Activated T-helper 2 cell treated with anti-CD3 and anti-CD28 coated beads, Interferon-gamma antibody, Interleukin-2, Interleukin-4, amounts not matched to agents 10 μg/mL and 5 μg/mL and 100 μg/mL, durations not matched to agents 14 hours and 24 hours and 36 hours (primary cell): ENCODE measurements at places on chromosomes 7 and 10. TPM values are rescaled to one million over a fixed set of nuclear protein-coding genes. Genes with fewer than 3 reads are reported as not detected.

- H3K27ac ChIP-seq: no peak overlapping the region
- no peak overlapping the region for H3K4me3 ChIP-seq
- no peak for DNase-seq
- no peaks in the 10 kb centered on the region for H3K36me3 ChIP-seq
Measured at GRCh38 chr7:69620063-69620462, 21.8 kb downstream of the AUTS2 start.

Gene CCDC7
- 12.2 and 14.0 TPM in 2 replicates for total RNA-seq

DNA sequence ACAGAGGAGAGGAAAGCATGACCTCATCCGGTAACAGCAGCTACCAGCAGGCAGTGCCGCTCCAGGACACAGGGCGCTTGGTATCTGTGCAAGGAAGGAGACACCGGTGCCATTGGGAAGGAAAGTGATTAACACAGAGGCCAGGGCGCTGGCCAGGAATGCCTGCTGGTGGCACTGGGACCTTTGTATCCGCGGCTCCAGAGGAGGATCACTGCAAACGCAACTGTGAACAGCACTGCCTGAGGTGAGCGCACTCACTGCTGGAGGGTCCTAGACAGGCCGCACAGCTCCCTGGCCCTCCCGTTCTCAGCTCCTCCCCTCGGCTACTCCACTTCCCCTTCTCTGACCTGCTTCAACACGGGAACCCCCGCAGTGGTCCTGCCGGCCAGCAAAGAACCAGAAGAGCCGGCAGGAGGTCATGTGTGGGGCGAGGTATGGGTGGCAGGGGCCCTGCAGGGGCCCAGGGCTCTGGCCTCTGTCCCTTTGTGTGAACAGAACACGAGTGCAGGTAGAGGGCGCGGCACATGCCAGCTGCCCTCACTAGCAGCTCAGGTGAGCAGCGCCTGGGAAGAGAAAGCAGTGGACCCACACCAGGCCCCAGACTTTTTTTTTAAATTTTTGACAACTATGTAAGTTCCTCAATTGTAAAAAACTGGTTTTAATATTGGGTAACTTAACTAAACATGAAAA, 107.6 kb downstream of the VIPR2 start:
- H3K4me1 ChIP-seq: peaks cover 6% of the 10 kb centered on the region
- DNase-seq: no peak
- no peak overlapping the region for H3K4me3 ChIP-seq
- H3K36me3 ChIP-seq: peaks cover 3% of the 10 kb centered on the region
- H3K27ac ChIP-seq: no peak overlapping the region

DNA sequence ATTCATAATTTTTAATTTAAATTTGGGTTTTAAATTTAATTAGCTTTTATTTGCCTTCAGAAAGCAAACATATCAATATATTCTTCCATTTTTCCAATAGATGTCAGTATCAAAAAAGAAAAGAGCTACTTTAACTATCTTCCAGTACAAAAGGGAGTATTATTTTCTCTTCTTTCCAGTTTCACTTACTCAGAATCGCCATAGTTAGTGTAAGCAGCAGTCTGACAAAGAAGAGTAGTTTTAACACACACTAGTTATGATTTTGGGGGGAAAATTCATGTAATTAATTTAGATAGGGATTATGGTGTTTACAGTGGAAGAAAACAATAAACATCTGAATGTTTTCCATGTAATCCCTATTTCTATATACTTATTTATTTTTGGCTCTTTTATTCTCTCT, 272.6 kb upstream of the DGKB start:
- H3K27ac ChIP-seq: no peak overlapping the region
- H3K36me3 ChIP-seq: no peaks in the 10 kb centered on the region
- H3K4me3 ChIP-seq: no peak overlapping the region
- DNase-seq: no peak

Gene PVRIG
- 18.7 and 21.7 TPM in 2 replicates for total RNA-seq

DNA sequence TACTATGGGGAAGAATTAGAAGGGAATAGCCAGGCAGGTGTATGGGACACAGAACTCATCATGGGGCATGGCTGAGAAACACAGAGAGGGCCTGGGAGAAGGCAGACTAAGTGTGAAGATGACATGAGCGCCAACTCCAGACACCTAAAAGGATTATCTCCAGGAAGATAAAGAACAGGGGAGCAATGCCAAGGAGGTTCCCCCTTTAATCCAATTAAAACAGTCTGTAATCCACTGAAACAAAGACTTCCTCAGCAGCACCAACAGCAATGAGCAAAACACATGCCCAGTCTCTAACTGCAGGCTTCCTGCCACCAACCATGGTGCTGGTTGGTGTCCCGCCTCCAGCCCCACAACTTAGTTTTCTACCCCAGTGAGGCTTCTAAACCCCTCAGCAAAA, 108.9 kb downstream of the GRID1 start:
- DNase-seq: no peak
- no peaks in the 10 kb centered on the region for H3K36me3 ChIP-seq
- H3K27me3 ChIP-seq: peaks cover 5% of the 10 kb centered on the region

Gene CPA1
- total RNA-seq: not detected in 2 replicates

Gene ALDH18A1
- total RNA-seq: 121 and 127 TPM in 2 replicates

GRCh38 chr7:51307651-51308210, 8.9 kb downstream of the COBL start:
- H3K27me3 ChIP-seq: peaks cover 6% of the 10 kb centered on the region
- H3K27ac ChIP-seq: no peak overlapping the region
- H3K4me3 ChIP-seq: no peak overlapping the region
- no peak for DNase-seq
- no peaks in the 10 kb centered on the region for H3K4me1 ChIP-seq

- no peak overlapping the region for H3K27ac ChIP-seq
- H3K4me3 ChIP-seq: no peak overlapping the region
- no peaks in the 10 kb centered on the region for H3K27me3 ChIP-seq
Measured at GRCh38 chr7:46932306-46932675, 649.6 kb downstream of the TNS3 start.

Gene SHTN1
- total RNA-seq: not detected in 2 replicates

DNA sequence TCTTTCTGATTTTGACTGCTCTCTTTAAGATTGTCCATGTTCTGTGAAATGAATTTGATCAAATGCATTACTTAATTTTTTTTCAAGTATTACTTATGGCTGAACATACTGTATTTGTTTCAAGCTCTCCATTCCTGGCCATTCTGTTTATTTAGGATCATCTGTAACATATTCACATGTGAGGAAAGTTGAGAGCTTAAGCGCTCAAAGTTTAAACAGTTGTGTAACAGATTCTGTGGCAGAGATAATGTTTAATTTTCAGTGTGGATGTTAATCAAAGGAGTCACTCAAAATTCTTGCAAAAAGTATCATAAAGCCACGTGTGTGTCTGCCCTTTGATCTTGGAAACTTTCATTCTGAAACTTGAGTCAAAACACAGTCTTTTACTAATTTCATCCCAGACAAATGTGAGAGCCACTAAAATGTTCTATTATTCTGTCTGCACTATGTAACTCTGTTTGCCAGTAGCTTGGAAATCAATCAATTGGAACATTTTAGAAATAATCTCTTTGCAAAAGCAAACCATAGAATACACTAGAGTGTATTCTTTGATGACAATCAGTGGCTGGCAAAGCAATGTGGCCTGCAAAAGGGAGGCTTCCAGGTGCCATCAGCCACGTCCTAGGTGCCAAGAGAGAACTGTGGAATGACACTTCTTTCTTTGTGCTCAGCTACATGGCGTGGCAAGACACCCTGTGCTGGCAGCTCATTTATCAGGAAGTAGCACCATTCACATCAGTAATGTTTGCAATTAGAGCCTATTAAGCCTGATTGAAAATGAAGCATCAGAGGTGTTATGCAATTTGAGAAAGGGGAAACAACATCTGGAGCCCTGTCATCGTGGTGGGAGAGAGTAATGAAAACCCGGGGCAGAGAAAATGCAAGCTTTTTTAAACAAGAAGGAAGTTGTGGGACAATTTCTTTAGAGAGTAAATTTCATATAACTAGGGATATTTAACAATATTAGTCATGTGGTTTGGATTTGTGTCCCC, 40.9 kb downstream of the ARL5B start:
- no peak overlapping the region for H3K4me3 ChIP-seq
- H3K27ac ChIP-seq: no peak overlapping the region
- DNase-seq: no peak
- no peaks in the 10 kb centered on the region for H3K36me3 ChIP-seq
- H3K4me1 ChIP-seq: peaks cover 7% of the 10 kb centered on the region

Gene TMEM236
- 0.07 TPM in 1 of 2 replicates, not detected in the other for total RNA-seq

DNA sequence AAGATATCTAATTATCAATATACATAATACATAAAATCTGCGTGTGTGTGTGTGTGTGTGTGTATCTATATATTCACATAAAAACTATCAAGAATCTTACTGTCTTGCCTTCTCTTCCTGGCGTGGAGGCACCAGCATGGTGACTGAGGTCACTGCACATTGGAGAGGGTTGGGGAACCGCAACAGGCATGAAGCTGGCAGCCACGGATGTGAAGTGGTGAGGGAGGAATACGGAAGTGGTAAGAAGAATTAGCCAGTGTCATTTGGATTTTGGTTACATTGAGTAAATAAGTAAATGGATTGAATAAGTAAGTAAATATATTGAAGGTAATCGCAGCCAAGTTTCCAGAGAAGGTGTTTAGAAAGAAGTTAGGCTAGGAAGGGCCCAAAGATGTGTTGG, 85.1 kb downstream of the TRIM24 start:
- H3K4me1 ChIP-seq: peaks cover 18% of the 10 kb centered on the region
- DNase-seq: no peak
- no peak overlapping the region for H3K27ac ChIP-seq
- H3K36me3 ChIP-seq: peaks cover 72% of the 10 kb centered on the region
- H3K27me3 ChIP-seq: no peaks in the 10 kb centered on the region
- H3K4me3 ChIP-seq: no peak overlapping the region

DNA sequence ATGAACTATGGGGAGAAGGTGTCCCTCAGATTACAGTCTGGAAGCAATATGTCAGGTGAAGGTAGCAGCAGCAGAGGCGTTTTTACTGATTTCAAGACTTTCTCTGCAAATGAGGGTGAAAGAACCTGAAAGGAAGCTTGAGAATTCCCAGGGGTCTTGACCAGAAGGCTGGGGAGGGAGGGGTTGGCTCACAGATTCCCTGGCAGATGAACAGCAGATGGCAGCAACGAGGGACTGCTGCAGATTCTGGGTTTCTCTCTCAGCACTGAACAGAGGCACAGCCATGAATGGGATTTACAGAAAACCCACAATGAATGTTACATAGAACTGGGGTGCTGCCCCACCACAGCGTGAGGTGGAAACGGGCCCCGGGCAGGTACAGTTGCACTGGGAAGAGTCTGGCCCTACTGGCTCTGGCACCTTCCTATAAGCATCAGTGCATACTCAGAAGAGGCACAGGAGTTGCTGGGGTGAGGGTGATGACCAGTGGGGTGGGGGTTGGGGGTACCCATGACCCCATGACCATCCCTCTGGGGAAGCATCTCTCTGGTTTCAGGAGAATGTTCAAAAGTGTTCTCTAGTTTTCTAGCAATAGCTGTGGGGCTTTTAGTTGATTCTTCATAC, 317.8 kb downstream of the SH2D4B start:
- H3K4me1 ChIP-seq: no peaks in the 10 kb centered on the region
- H3K36me3 ChIP-seq: no peaks in the 10 kb centered on the region
- H3K4me3 ChIP-seq: no peak overlapping the region

GRCh38 chr10:48492201-48492600, 112.7 kb downstream of the ARHGAP22 start:
- no peaks in the 10 kb centered on the region for H3K36me3 ChIP-seq
- no peak for DNase-seq
- H3K4me3 ChIP-seq: no peak overlapping the region
- H3K4me1 ChIP-seq: peaks cover 9% of the 10 kb centered on the region

Gene ANKRD26
- total RNA-seq: 5.5 and 6.5 TPM in 2 replicates

DNA sequence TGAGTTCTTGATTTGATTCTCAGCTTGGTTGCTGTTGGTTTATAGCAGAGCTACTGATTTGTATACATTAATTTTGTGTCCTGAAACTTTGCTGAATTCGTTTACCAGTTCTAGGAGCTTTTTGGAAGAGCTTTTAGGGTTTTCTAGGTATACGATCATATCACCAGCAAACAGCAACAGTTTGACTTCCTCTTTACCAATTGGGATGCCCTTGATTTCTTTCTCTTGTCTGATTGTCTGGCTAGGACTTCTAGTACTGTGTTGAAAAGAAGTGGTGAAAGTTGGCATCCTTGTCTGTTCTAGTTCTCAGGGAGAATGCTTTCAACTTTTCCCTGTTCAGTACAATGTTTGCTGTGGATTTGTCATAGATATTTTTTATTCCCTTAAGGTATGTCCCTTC, 86.2 kb downstream of the PLXDC2 start:
- H3K4me3 ChIP-seq: no peak overlapping the region
- H3K27me3 ChIP-seq: no peaks in the 10 kb centered on the region
- no peak overlapping the region for H3K27ac ChIP-seq
- H3K4me1 ChIP-seq: no peaks in the 10 kb centered on the region
- no peak for DNase-seq

- H3K27ac ChIP-seq: no peak overlapping the region
- no peak for DNase-seq
- no peak overlapping the region for H3K4me3 ChIP-seq
Measured at GRCh38 chr10:108411206-108411605, 1246.7 kb upstream of the SORCS1 start.

DNA sequence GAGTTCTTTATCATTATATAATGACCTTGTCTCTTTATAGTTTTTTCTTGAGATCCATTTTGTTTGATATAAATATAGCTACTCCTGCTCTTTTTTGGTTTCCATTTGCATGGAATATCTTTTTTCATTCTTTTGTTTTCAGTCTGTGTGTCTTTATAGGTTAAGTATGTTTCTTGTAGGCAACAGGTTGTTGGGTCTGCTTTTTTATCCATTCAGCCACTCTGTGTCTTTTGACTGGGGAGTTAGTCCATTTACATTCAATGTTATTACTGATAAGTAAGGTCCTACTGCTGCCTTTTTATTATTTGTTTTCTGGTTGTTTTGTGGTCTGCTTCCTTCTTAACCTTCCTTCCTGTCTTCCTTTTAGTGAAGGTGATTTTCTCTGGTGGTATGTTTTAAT, 21.1 kb downstream of the GALNT11 start:
- peaks cover 25% of the 10 kb centered on the region for H3K36me3 ChIP-seq
- DNase-seq: no peak
- no peak overlapping the region for H3K27ac ChIP-seq
- H3K4me3 ChIP-seq: no peak overlapping the region

Gene TLX1
- not detected in 2 replicates for total RNA-seq

GRCh38 chr10:80660736-80661135, 123.0 kb downstream of the SH2D4B start:
- H3K36me3 ChIP-seq: no peaks in the 10 kb centered on the region
- H3K27ac ChIP-seq: no peak overlapping the region
- peaks cover 6% of the 10 kb centered on the region for H3K27me3 ChIP-seq
- no peak for DNase-seq

Gene C10orf143
- 3.1 and 4.5 TPM in 2 replicates for total RNA-seq

Gene ZKSCAN5
- total RNA-seq: 8.2 and 8.4 TPM in 2 replicates

Gene NAMPT
- total RNA-seq: 348 and 379 TPM in 2 replicates

Gene CTTNBP2
- not detected in 2 replicates for total RNA-seq
